ENCODE measurements at places on chromosomes 12 and 14.

- DNase-seq = no peak
Observed at GRCh38 chr12:99260456-99260996, 387.0 kb upstream of the GARIN6 start.

- no peak for DNase-seq
Observed at GRCh38 chr14:102746634-102747438, 30.4 kb upstream of the TRAF3 start.

DNA sequence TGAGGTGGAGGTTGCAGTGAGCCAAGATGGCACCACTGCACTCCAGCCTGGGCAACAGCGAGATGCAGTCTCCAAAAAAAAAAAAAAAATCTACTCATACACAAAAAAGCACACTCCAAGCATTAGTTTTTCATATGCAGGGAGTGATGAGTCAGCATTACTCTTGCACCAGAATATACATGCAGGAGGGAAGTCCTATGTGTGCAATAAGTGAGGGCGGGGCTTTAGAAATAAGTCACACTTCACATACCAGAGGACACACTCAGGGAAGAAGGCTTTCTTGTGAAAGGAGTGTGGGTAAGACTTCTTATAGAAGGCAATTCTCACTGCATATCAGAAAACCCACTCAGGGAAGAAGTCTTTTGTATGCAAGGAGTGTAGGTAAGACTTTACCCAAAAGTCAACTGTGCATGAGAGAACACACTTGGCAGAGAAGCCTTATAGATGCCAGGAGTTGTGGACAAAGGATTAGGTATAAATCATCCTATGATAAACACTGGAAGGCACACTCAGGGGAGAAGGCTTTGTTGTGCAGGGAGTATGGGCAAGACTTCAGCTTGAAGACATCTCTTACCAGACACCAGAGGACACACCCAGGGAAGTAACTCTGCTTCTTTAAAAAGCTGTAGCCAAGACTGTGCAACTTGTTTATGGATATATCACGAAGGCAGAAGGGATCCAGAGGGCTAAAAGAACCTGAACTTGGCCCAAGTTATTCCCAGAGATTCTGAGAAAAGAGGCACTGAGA, 50.5 kb downstream of the ATF7 start:
- peak; percentile 66 for DNase-seq

DNA sequence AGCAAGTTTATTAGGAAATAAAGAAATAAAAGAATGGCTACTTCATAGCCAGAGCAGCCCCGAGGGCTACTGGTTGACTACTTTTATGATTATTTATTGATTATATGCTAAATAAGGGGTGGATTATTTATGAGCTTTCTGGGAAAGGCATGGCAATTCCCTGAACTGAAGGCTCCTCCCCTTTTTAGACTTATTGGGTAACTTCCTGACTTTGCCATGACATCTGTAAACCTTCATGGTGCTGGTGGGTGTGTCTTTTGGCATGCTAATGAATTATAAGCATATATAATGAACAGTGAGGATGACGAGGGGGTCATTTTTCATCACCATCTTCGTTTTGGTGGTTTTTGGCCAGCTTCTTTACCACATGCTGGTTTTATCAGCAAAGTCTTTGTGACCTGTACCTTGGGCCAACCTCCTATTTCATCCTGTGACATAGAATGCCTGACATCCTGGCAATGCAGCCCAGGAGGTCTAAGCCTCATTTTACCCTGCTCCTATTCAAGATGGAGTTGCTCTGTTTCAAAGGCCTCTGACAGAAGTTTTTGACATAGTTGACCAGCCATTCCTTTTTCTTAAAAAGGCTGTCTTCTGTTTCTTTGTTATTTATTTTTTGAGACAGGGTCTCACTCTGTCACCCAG, 11.1 kb upstream of the PTGES3 start:
- DNase-seq = no peak

- peak; percentile 72 for DNase-seq
Observed at GRCh38 chr12:69475237-69475975, 5.2 kb downstream of the FRS2 start.

GRCh38 chr14:104429291-104429861, 150.2 kb upstream of the C14orf180 start:
- DNase-seq = no peak

DNA sequence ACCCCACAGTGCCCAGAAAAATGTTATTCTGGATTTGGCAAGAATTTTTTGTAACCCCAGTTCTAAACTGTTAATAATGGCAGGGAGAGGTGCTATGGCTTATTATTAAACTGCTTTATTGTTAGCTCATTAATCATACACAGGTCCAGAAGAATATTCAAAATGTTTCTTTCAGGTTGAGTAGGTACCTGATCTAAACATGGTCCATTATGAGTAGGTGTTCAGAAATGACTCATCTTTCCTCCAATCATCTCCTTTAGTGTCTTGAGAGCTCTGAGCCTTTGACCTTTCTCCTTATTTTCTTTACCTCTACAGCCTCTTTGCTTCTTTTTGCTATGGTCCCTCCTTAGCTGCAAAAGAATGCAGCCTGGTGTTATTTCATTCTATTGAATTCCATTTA, 211.0 kb upstream of the GARIN6 start:
- DNase-seq = no peak

DNA sequence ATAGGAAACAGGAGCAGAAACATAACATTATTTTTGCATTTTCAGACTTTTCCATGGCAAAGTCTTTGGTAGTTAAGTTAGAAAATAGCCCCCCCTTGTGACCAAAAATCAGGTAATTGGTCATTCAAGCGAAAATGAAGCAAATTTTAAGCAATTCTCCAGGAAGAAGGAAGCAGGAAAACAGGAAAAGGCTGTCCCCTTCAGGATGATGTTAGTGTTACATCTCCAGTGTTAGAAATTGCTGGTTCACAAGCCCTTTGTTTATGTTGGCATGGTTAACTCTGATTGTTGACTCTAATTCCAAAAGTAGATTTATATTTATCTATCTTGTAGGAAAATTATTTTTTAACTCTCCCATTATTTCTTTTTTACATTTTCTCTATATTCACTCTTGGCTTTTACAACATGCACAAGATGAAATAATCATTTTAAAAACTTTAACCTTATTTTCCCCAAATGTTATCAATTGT, 18.8 kb upstream of the GAS2L3 start:
- peak; percentile 90 for DNase-seq

DNA sequence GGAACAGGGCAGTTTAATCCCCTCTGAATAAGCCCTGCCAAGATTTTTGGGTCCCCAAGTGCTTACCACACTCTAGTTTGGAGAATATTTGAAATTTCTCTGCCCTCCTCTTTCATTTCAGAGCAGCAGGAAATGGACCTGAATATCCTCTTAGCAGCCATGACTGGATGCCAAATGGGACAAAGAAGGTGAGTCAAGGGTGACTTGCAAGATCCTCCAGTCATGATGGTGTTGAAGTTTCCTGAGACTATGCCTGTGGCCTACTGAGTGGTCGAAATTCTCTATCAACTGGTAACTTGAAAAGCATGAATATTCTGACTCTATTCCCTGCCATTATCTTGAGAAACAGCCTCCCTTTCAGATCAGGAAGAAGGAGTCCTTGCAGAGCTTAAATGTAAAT, 1674.7 kb upstream of the SEL1L start:
- DNase-seq = no peak

DNA sequence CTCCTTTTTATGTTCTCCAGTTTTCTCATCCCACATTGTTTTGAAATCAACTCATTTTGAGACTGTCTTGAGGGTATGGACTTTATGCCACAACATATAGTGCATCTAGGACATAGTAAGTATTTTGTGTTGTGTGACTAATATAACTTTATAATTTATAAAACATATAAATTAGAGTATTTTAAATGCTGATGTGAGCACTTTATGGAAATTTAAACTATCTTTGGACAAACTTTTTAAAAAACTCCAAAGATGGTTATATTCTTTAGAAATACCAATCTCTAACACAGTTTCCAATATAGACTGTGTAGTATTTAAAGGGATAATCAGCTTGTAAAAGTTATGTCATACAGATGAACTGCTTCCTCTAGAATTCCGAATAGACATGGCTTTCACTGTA, 87.4 kb downstream of the LRIG3 start:
- no peak for DNase-seq

DNA sequence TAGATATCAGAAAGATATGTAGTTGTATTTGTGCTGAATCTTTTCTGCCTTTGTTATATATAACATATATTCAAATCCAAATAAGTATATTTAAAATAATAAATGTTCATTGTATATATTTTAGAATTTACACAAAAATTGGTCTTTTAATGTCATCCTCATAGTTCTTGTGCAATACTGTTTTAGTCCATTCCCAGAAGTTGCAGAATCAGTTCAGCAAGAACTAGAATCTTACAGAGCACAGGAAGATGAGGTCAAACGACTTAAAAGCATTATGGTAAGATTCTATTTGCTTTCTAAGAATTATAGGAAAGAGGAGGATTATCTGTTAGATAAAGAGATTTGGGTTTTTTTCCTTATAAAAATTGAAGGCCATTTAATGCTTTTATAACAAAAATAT, 51.0 kb downstream of the SCFD1 start:
- no peak for DNase-seq

DNA sequence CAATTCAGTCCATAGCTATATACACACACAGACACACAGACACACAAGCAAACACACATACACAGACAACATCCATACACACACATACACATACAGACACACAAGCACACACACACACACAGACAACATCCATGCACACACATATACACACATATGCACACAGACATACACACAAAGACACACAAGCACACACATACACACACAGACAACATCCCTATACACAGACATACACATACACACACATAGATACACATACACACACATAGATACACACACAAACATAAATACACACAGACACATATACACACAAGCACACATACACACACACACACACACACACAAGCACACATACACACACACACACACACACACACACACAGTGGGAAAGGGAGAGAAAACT, 254.8 kb downstream of the VRK1 start:
- no peak for DNase-seq

- peak; percentile 100 for DNase-seq
Observed at GRCh38 chr14:22918804-22919600, at the start of gene RBM23. Gene RBM23, minus strand, starts transcription at chr14:22919149.

GRCh38 chr12:114919479-114919878, 235.5 kb upstream of the TBX3 start:
- DNase-seq = no peak

GRCh38 chr12:68784015-68784414, 24.0 kb upstream of the MDM2 start:
- no peak for DNase-seq

GRCh38 chr12:49347311-49348193, 864 bp downstream of the DNAJC22 start:
- DNase-seq = peak; percentile 93

GRCh38 chr12:113634474-113634873, 162.8 kb upstream of the LHX5 start:
- DNase-seq = no peak

GRCh38 chr14:84988357-84988756, 541.6 kb upstream of the FLRT2 start:
- DNase-seq = no peak

DNA sequence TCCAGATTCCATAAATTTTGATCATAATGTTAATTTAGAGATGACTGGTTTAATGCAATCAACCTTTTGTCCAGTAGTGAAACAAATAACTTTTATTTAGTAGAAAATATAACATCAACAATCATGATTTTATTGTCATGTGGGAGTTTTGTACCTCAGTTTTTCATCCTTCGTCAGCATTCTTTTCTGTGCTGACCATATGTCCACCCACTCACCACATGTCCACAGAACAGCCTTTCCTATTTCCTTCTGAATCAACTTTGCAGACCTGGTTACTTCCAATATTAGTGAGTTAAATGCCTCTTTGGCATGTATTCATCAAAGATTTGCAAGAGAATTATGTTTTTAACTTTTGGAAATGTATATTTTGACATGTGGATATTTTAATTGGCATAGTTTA, 36.8 kb upstream of the CNTN1 start:
- DNase-seq = no peak

DNA sequence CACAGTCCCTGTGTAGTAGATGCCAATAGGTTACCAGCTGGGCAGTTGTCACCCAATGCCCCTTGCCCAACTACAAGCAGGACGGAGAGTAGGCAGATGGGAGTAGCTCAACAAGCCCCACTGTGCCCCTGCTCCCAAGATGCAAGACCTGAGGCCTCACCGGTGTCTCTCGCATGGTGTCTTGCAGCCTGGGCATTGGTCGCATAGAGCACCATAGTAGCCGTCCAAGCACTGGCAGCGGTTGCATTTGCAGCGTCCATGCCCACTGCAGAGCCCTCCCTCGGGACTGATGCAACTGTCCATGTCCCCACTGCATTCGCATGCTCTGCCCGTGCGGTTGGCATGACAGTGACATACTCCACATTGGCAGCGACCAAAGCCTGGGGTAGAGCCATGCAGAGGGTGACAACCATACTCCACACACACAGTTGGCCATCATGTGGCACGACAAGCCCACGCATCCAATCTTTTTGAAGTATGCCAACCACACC, 11.9 kb upstream of the CSAD start:
- no peak for DNase-seq

DNA sequence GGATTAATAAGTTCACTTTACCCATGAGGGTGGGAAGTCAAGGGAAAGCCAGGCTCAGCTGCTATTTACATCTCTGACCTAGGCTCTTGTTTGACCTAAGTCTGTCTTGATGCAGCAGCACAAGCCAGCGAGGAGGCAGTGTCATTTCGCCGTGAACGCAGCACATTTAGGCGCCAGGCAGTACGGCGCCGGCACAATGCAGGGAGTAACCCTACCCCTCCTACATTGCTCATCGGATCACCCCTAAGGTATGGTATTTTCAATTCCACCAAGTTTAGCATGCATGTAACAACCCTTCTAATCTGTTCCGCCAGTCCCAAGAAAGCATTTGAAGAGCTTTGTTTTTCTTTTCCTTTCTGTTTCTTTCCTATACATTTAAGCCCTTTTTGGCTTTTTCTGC, 81.2 kb downstream of the PCNX1 start:
- no peak for DNase-seq

DNA sequence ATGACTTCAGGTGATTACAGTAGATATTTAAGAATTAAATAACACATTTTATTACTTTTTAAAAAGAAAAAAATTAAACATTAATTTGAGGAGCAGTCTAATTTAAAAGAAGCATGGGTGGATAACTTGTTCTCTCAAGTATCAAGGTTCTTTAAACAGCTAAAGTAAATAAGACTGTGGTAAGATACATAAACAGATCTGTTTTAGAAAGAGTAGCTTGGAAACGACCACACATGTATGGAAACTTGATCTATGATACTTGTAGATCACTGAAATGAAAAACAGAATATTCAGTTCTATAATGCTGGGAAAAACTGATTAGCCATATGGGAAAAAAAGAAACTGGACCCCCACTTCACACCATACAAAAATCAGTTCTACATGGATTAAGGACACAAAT, 36.0 kb downstream of the TC2N start:
- no peak for DNase-seq

- no peak for DNase-seq
Observed at GRCh38 chr12:82912406-82912805, 225.7 kb downstream of the TMTC2 start.

Data from EH (cell line).